ENCODE measurements at places on chromosomes 13 and 19.

GRCh38 chr19:40393894-40394815 is 4.2 kb upstream of the HIPK4 start:
- DNase-seq: no peak

GRCh38 chr13:101453784-101454201 is 1.3 kb downstream of the ITGBL1 start:
- DNase-seq: no peak

GRCh38 chr19:42214810-42215485 is 2.5 kb downstream of the DEDD2 start:
- no peak for DNase-seq

DNA sequence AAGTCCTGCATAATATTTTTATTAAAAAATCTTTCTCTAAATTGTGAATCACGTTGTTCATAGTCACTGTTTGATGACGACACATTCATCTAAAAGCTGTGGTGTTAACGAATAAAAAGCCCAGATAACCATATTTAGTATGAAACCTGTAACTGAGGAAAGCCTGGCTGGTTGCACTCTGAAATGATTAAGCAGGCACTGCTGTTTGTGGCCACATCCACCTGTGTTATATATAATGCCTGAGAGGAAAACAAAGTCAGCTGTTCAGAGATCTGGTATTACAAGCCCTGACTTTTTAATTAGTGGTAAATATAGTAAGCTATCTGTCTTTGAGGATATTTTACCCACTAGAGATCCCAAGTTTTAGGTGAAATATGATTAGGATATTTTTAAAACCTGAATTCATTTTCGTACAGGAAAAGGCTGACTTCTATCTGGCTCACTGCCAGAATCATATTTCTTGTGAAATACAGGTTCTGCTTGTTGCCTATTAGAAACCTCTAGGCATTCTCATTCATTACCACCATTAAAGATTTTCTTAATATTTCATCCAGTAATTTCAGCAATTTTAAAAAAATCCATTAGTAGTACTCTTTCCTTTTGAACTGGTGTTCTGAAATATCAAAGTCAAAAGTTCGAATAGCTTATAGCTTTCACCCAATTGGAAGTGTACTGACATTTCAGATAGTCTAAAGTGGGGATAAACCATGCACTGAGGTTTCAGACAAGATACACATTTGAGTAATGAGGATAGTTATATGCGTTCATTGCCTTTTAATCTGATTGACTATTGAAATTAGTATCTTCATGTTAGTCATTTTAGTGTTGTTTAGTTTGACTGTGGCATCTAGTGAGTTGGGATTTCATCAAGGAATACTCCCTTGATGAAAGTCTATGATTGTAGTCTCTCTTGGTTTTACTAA is 79.7 kb downstream of the LMO7 start:
- no peak for DNase-seq

DNA sequence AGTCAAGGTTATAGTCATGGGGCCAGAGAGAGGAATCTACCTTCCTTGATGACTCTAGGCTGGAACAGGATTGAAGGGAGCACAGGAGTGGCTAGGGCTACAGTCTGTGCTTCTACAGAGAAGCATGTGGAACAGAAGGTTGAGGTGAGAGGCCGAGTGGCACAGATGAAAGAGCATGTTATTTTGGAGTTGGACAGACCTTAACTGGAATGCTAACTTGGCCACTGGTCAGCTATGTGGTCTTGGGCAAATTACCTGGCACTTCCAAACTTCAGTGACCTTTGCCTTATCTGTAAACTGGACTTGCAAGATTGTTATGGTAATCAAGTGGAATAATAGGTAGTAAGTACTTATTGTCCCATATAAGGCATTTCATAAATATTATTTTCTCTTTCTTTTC is 252.7 kb downstream of the KCNRG start:
- DNase-seq: no peak

DNA sequence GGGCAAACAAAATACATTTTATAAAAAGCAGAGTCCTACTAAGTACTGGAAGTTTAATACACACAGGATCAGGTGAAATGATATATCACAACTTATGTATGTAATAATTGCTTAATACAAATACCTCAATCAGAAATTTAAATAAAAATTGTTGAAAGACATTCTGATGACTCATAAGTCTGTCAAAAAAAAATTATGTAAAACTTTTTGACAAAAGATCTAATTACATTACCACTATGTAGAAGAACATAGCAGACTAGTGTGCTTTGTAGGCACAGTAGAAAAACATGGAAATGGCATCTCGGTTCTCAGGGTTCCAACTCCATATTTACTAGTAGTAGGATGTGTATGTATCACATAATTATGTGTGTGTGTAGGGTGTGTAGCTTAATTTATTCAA is 156.2 kb downstream of the DNAJC3 start:
- no peak for DNase-seq

DNA sequence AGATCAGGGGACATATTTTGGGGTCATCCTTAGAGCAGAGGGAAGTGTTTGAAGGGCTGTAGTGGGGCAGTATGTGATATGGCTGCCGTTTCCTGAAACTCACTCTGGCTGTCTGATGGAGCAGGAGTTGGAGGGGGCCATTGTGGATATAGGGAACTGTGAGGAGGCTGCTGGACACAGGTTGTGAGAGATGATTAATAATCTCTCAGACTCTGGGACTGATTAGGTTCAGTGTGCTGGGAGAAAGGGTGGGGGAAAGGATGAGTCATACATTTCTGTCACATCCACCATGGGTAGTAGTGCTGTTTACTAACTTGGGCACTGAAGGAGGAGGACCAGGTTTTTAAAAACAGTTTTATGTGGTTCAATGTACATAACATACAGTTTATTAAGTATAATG is 4.8 kb downstream of the B3GLCT start:
- no peak for DNase-seq

DNA sequence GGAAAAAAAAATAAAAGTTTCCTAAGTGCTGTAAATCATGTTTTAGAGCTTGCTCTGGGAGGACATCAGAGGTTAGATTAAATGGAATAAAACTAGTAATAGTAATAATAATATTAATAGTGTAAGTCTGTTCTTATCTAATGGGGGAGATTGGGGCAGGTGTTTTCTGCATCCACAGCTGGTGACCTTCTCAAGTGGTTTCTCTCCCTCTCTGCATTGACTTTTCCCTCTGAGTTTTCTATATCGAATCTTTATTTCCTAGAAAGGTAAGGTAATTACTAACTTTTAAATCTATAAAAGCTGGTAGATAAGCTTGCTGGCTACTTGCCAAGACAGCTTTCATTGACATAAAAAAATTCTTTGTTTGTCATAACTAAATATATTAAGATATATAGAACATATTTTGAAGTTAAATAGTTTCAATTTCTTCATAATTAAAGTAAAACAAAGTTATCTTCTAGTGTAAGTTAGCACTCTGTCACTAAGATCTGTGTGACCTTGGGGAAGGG is 49.6 kb upstream of the DIAPH3 start:
- DNase-seq: no peak

DNA sequence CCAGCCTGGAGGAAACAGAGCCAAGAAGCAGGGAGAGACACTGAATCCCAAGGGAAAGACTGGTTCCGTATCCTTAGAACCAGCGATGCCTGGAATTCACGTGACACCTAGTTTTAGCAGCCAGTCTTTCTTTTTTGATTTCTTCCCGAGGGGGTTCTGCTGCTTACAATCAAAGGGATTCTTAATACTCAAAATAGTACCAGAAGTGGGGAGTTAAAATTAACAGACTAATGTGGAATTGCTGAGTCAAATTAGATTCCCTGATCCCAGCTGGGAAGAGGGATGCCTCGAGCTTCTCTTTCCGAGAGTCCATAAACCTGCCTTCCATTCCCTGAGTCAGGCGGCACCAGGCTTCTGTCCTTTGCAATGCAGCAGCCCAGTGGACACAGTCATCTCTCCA is 4.8 kb upstream of the MATK start:
- no peak for DNase-seq

- DNase-seq: no peak
These were observed 97.3 kb downstream of the CACNA1A start for GRCh38 chr19:13408889-13409518.

DNA sequence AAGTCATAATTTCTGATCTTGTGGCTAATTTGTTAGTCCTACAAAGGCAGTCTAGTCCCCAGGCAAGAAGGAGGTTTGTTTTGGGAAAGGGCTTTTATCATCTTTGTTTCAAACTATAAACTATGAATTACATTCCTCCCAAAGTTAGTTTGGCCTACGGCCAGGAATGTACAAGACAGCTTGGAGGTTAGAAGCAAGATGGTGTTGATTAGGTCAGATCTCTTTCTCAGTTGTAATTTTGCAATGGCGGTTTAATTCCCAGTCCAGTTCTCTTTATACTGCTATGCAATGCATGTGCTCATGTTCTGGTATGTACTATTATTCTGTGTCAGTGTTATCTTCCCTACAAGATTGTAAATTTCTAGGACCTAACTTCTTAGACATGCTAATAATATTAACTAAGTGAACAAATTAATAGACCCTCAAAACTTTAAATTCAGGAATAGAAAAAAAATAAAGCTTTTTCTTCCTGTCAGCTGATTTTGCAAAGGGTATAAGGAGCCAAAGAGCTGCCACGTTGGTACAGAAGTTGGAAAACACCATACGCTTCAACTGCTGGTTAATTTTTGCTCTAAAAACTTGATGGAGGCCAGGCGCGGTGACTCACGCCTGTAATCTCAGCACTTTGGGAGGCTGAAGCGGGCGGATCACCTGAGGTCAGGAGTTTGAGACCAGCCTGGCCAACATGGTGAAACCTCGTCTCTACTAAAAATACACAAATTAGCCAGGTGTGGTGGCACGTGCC is 1.3 kb upstream of the DNAJC15 start:
- no peak for DNase-seq

- DNase-seq: no peak
These were observed 7.0 kb downstream of the LPAR6 start for GRCh38 chr13:48405875-48406274.

GRCh38 chr19:16376649-16377048 is 52.0 kb downstream of the KLF2 start:
- DNase-seq: no peak

DNA sequence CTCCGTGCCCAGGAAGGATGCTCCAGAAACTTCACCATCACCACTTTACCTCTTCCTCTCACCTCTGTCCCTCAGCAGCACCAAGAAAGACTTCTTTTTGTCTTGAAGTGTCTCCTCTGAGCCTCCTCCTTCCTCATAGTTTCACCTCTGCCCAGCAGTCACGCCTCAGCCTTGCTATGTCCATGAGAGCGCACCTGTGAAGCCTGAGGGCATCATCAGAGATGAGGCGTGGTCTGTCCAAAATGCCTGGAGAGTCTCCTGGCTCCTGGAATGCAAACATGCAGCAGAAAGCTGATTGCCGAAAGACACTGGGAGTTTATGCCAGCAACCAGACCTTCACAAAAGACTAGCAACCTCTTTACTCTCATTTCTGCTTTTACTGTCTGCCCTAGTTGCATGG is 336.6 kb downstream of the TEX29 start:
- DNase-seq: no peak

DNA sequence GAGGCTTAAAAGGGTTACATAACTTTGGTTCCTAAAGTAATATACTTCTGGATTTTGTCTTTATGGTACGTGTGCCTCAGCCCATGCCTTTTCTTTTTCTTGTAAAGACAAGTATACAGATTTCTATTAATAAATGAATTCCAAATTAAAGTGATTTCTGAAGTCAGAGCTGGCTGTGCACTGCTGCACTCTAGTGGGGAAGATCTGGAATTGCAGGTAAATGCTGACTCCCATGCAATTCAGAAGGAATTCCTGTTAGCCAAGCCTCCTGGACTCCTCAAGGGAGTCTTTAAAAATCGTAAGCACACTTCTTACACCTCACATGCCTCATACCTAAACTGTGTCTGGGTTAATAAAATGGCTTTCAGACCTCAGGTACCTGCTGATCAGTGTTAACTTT is 118.4 kb upstream of the SLC7A1 start:
- DNase-seq: no peak

DNA sequence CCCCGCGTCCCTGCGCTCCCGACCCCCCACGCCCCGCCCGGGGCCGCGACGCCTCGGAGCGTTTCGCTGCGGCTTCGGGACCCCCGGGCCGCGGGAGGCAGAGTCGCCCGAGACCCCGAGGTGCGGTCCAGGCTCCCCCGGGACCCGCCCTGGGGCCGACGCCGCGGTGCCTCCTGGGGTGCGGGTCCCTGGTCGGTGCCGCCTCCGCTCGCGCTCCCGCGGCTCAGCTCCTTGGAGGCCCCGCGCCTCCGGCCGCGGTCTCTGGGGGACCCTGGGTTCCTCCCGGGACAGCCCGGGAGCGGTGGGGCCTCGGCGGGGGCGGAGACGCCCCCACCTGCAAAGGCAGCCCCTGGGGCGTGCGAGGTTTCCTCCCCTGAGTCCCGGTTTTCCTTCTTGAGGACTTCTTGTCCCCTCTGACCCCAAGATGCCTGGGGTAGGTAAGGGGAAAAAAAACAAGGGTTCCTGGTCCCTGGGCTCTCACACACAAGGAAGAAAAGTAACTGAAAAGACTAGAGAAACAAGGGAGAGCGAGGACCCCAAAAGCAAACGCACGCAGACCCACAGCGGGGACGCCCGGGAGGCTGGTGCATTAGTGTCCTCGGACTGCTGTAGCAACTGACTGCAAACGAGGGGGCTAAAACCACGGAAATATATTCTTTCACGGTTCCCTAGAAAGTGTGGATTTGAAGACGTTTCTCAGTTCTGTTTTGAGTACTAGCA is 740 bp downstream of the ZNF555 start:
- no peak for DNase-seq

Measured in KG1 (cell line).